ENCODE measurements at places on chromosomes 13 and 19.

GRCh38 chr19:47445937-47446402 is 25.7 kb downstream of the SLC8A2 start:
- DNase-seq = peak; percentile 70

- DNase-seq = peak; percentile 76
Measured at GRCh38 chr19:7680606-7681339, at the start of gene TRAPPC5. Gene TRAPPC5, plus strand, starts transcription at chr19:7680833. Its CDS starts 1,421 bp downstream, at chr19:7682254.

DNA sequence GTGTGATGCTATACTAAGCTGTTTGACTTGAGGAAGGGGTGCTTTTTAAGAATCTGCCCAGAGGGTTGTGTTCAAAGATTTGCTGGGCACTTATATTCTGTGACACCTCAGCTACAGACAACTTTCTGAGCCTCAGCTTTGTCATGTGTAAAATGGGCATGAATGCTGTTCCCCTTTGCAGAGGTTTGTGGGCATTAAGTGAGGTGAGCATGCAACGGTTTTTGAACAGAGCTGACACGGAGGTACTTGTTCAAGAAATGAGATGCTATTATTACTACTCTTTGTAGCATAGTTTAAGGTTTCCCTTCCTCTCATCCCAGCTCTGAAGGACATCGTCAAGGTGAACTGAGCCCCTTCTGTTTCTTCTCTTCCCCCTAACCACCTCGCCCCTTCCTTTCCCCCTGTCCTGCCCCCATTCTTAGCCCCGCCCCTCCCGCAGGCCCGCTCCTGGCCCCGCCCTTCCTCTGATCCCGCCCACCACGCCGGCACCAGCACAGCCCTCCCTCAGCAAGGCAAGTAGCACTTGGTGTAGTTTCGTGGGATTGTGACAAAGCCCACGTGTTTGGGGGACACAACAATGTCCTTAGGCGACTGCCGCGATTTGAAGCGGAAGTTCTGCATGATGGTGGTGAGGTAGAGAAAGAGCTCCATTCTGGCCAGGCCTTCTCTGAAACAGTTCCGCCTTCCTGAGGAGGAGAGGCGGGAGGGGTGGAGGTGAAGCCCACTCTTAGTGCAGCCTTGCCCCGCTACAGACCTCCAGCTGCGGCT is 26.1 kb upstream of the CYP2A7 start:
- DNase-seq = peak; percentile 47

DNA sequence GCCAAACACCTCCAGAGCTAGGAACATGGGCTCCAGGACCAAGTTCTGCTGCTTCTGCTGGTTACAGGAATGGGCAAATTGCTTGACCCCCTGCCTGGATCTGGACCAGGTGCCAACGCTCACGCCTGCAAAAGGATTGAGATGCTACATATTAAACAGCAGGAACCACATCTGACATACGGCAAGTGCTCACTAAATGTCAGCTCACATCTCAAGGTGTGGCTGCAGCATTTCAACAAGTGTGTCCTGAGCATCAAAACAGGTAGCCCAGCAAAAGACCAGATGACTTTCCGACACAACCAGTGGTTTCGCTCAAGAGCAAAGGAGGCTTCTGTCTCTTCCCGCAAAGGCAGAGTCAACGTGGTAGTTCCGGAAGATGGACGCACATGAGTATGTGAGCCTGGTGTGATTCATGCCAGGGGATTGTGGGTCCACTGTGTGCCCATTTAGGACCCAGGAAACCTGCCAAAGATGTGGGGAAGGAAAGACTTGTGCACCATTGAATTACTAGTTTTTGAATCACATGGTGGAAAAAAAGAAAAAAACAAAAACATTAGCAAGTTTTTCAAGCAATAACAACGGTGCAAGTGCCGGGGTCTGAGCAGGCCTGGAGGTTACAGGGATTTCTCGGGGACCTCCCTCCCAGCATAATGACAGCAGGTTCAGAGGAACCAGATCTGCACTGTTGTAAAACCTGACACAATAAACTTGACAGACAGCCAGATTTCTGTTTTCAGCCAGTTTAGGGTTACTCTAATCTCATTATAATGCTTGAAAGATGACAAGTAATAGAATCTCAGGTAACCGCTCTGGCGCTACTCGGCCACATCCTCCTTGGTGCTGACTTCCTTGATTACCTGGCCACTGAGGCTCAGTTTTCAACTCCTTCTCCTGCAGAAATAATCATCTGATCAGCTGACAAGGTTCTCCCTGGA is 77.9 kb downstream of the SOX1 start:
- DNase-seq = no peak

DNA sequence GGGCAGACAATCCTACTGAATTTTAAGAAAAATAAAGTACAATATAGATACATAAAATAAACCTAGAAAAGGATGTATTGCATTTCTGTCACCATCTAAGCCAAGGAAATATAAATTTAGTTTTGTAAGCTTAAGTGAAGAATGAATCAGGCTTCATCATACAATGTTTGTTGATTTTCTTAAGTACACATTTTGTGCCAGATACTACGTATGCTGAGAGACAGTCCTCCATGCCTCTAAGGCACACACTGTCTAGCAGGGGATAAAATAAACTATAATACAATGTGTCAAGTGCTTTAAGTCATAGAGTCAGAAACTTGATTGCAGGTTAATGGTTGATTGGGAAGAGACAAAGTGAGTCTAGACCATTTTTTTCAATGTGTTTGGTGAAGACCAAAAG is 465.7 kb downstream of the TBC1D4 start:
- no peak for DNase-seq

DNA sequence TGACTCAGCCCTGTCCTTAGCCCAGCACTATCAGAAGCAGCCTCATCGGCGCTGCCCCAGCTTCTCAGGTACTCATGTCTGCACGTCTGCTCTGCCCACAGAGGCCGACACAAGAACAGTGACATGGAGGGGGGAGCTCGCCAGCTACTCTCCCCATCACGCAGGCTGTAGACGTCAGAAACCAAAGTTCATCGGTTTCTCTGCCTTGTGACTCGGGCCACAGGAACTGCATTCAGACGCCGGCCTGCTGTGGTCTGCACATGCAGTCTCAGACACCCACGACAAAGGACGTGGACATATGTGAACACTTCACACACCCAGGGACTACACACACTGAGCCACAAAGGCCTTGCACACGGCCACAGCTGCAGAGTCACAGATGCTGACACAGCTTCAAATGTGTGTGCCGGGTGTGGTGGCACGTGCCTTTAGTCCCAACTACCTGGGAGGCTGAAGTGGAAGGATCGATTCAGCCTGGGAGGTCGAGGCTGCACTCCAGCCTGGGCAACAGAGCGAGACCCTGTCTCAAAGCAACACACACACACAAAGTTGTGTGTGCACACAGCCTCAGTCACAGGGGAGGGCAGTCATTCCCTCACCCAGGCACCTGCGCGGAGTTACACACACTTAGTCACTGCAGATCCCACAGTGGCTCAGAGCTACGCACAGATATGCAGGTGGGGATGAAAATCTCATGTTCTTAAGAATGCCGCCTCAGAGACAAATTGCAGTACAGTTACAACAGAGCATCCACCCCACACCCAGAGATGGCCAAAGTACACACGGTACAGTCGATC is 4.9 kb upstream of the ZFP36 start:
- DNase-seq = peak; percentile 63

DNA sequence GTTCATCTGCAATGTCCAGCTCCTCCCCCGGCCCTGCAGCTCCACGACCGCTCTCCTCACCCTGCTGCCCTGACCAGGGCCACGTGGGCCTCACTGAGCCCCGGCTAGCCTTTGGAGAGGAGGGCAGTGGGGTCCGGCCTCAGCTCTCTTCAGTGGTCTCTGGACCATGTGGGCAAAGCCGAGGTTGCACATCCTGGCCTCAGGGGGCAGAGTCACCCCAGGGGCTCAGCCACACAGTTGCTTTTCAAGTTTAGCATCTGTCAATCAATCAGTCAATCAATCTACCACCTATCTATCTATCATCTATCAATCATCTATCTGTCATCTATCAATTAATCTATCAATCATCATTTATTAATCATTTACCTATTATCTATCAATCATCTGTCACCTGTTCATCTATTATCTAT is 3.0 kb upstream of the DIRAS1 start:
- DNase-seq = no peak

DNA sequence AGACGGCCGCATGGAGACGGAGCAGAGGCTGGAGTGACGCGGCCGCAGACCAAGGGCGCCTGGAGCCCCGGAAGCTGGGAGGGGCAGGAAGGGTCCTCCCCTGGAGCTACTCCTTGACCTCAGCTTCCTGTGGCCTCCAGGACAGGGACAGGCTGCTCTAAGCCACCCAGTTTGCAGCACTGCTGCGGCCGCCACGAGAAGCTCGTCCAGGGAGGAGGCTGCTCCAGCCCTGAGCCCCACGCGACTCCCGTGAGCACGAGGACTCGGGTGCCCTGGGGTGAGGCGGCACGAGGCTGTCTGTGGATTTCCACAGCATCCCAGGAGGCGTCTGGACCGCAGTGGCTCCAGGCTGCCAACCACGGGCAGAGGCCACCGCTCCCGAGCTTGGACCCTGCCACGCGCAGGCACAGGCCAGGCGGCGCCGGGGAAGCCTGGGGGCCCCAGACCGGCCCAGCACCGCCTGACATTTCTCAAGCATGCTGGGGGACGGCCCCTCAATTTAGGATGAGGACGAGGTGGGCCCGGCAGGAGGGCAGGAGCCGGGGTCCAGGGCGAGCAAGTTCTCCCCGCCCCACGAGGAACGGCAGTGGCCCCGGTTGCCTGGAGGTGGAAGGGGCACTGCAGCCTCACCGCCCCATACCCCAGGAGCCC is 10.7 kb downstream of the SBNO2 start:
- no peak for DNase-seq

DNA sequence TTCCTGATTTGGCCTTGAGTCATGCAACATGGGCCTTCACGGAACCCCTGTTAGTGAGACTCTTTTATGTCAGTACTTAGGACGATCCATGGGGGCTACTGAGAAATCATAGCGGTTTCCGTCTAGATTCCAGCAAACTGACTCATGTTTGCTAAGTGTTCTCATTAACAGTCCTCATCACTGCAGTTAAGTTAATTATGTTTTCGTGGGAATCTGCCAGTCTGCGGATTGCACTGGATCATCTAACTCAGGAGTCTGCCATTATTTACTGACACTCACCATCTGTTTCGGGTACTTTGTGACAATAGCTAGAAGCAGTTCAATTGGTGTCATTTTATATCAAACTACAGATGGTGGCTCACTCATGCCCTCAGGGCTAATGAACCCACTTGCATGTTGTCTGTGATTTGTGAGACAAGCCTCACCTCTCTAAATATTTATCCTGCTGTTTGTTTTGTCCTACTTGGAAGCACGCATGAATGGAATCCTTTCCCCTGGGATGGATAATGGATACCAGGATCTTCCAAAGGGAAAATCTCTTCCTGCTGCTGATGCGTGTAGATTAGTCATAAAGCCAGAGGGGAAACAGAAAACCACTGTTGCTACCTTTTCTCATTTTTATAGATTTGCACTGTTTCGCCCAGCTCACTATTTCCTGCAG is 61.8 kb downstream of the RAB20 start:
- no peak for DNase-seq

GRCh38 chr19:15109768-15110417 is 2.7 kb downstream of the SYDE1 start:
- no peak for DNase-seq

DNA sequence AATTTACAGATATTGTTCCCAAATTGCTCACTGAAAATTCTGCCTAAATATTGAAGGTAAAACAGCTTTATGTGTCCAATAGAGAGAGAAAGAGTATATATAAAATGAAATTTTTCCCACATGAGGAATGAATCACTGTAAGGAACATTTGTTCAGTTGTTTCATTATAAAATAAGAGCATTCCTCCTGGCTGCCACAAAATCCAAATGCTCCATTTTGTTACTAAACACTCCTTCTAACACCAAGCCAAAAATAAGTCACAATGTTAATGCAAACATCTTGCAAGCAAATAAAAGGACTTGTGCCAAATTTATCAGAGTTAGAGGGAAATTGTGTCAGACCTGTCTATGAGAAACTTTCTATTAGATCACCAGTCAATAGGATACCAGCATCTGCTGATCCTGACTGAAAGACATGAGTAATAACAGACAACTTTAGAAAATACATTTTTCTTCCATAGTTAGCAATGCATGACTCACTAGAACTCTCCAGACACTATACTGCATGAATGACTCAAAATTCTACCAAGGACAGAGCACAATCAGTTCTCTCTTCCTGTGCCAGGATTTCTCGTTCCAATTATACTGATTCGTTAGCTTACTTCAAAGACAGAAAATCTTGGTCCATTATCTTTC is 83.5 kb upstream of the FNDC3A start:
- no peak for DNase-seq

- no peak for DNase-seq
Measured at GRCh38 chr19:49255674-49256073, 69.3 kb downstream of the SLC6A16 start.

GRCh38 chr13:100356426-100356825 is 232.2 kb downstream of the GGACT start:
- DNase-seq = no peak

GRCh38 chr19:50729894-50730293 is 6.7 kb downstream of the CLEC11A start:
- no peak for DNase-seq

DNA sequence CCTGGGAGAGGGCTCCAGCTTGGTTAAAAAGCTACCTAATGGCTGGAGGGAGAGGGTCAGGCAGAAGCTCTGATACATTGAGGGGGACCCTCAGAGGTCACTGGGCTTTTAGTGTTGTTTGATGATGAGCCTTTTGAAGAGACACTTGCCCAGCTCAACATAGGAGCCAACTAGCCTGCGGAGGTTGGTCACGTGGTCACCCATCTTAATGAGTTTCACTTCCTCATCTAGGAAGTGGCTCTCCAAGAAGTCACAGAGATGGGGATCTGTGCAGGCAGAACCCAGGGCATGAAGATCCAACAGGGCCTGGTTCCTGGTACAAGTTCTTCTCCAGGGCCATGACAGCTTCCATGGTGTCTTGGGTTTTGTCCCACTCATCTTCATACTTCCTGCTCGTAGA is 33.4 kb downstream of the IPO5 start:
- no peak for DNase-seq

DNA sequence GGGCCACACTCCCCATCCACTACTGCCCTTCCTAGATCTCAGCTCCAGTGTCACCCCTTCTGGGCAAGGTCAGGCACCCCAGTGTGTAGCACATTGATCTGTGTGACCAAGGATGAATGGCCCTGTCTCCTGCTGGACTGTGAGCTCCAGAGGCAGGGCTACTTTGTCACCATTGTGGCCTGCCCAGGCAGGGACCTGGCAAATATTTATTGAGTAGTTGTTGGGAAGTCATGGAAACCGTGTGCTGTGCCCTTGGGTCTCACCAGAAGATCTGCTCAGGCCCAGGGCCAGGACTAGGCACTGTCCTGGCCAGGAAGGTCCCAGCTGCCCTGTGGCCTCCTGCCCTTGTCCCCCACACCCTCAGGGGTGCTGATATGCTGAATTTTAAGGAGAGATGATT is 10.5 kb downstream of the NACC1 start:
- DNase-seq = no peak
